ENCODE measurements at places on chromosomes 4 and X. TPM values are rescaled to one million over a fixed set of nuclear protein-coding genes. Genes with fewer than 3 reads are reported as not detected.

Gene FGFBP2
- polyA plus RNA-seq, result 1.4 TPM

Gene ZNF141
- polyA plus RNA-seq, result 3.0 TPM

- no peak for DNase-seq
Measured at GRCh38 chr4:108443585-108443984, 176.8 kb upstream of the RPL34 start.

DNA sequence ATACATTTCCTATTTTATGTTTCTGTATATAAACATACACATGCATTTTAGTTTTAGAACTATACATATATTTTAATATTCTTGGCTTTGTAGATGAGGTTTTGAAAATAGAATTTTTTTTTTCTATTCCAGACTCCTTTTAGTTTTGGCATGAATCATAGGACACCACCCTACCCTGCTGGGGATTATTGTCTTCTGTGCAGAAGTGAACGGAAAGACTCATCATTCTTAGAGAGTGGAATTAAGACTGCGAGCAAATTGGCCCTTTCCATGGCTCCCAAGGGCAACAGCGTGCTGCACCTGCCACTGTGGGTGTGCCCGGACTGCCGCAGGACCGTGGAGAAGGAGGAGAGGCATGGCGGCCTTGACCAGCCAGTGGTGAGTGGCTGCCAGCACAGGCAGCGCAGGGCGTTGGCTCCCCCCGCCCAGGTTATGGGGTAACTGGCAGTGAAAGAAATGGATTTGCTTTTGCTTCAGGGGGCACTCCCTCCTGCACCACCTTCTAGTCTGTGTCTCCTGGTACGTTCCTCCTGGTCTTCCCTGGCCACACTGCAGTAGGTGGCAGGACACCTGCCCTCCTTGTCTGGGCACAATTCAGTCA lies 59.6 kb downstream of the FAM193A start:
- no peak for DNase-seq

GRCh38 chr4:145755802-145756201 lies 75.9 kb downstream of the C4orf51 start:
- DNase-seq, result no peak

DNA sequence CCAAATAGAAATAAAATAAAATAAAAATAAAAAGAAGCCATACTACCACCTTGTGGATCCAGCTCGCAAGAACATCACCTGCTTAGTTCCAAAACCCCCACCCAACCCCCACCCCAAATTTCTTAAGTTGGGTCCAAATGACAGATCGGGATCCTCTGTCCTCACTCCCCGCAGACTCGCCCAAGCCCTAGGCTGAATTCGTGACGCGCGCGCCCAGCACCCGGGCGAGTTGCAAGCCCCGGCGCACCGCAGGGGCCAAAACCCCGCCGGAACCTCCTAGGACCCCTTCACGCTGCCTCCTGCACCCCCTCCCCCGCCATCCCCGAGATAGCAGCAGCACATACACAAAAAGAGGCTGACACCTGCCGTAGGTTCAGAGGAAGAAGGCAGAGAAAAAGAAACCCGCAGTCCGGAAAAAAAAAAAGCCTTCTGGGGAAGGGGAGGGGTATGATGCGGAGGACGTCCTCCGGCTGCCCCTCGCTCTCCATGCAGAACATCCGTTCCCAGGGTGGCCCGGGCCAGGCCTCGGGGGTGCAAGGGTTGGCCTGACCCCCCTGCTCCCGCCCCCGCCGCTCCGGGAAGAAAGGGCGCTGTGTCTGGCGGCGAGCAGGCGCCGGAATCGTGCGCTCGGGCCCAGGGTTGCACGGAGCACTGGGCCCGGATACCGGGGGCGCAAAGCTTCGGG lies 2.6 kb downstream of the NLGN4X start:
- DNase-seq, result no peak

DNA sequence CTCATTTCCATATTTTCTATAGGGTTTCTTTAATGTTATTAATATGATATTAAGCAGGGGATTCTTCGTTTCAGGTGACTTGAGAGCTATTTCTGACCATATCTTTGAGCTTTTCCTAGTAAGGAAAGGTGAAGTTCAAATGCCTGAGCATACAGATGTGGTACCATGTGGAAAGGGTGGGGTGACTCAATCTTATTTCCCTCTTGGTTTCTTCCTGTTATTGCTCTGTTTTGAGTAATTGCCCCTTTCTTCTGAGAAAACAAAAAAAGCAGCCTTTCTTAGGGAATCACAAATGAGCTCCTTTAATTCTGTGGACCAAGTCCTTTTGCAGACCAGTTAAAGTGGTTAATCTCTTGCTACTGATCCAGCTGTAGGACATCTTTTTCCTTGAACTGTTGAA lies 41.0 kb upstream of the AGA start:
- no peak for DNase-seq

GRCh38 chrX:115535421-115535820 lies 25.6 kb upstream of the PLS3 start:
- DNase-seq, result no peak

DNA sequence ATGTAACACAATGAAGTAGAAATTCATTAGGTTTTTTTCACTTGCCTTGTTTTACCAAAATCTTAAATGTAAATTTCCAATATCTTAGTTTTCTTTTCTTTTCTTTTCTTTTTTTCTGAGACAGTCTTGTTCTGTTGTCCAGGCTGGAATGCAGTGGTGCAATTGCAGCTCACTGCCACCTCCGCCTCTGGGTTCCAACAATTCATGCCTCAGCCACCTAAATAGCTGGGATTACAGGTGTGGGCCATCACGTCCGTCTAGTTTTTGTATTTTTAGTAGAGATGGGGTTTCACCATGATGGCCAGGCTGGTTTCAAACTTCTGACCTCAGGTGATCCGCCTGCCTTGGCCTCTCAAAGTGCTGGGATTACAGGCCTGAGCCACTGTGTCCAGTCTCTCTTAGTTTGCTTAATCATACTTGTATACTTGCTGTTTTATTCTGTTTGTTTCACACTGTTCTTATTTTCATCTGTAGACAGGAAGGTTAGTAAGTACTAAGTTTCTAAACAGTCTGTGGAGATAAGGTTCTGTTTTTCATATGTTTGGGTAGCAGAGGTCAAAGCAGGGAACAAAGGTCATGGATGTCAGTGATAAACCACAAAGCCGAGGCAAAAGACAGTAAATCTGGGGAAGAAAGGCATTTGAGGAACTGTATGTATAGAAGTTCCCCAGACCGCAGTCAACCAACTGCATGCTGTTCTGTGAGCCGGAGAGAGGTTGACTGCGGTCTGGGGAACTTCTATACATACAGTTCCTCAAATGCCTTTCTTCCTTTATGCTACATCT lies 129.1 kb downstream of the CBR4 start:
- no peak for DNase-seq

DNA sequence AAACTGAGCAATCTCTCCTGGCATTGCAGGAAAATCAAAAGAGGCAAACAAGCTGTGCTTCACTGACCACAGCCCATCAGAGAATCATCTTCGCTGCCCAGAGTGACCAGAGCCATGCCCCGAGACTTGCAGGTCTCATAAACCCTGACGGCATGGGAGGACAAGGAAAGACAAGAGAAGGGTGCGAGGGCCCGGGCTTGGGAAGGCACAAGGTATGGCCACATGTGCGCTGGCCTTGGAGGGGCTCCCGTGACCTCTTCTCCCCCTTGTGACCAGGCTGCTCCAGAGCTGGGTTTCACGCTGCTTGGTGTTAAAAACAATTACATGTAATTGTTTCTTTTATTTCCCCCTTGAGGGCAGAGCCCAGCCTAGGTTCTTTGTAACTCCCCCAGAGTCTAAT lies 20.8 kb downstream of the DCTD start:
- no peak for DNase-seq

DNA sequence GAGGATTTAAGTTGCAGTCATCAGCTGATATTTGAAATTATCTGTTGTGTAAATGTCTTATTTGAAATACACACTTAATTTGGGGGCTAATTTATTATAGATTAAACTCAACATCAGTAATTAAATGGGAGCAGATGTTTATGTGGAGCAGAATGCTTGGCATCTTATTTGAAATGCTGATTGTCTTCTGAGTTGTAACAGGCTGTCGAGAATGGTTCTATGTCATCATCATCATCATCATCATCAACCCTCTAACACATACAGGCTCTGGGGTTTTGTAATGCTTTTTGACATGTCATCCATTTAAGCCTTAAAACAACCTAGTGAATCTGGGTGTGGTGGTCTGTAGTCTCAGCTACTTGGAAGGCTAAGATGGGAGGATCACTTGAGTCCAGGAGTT lies 8.2 kb downstream of the MTMR1 start:
- no peak for DNase-seq

DNA sequence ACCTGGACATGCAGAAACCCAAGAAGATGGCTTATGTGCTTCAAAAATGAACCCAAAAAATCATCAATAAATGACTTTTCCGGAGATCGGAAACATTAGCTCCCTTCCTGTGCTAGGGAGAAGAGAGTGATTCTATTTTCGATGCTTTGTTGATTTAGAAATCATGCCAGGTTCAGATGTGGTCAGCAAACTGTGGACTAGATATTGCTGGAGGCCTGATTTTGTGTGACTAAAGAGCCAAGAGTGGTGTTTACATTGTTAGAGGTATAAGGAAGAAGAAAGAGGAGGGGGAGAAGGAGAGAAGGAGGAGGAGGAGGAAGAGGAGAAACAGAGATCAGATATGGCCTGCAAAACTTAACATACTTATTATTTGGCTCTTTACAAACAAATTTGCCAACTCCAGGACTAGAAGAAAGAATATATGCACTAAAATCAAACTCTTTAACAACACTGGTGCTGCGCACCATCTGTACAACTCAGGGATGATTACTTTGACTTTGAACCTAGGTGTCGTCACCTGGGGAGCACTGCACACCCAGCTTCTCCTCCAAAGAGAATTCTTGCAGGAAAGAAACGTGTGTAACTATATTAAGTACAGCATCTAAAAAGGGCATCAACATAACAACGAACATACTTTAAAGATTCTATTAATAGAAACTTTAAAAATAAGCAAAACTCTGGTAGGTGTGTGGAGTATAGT lies 664.9 kb upstream of the LCORL start:
- no peak for DNase-seq

DNA sequence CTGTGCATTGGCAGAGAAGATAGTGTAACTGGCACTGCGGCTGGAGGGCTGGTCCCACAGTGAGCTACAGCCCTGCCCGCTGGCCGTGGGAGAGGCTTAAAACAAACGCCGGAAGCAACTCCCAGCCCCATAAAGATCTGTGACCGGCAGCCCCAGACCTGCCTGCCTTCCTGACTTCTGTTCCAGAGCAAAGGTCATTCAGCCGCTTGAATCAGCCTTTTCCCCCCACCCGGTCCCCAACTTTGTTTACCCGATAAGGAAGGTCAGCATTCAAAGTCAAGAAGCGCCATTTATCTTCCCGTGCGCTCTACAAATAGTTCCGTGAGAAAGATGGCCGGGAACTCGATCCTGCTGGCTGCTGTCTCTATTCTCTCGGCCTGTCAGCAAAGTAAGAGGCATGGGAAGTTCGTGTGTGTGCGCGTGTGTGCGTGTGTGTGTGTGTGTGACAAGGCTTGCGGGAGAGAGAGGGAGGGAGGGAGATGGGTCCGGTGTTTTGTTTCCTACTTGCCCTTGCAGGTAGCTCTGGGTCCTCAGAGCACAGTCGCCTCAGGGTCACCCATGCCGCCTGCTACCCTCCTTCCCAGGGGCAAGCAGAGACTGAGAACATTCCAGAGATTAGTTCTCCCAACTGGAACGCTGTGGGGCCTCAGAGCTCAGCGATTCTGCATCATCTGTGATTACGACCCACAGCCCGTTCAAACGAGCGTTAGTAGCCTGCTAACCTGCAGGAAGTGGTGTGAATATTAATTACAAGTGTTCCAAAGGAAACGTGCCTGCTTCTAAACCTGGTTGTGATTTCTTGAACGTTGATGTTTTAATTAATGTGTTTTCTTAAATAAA lies at the start of gene MGST2:
MGST2 (plus strand) TSS at position 130 of the 840 bp plus-strand sequence; CDS start at position 331, 201 bp downstream.
- peak; percentile 89 for DNase-seq

DNA sequence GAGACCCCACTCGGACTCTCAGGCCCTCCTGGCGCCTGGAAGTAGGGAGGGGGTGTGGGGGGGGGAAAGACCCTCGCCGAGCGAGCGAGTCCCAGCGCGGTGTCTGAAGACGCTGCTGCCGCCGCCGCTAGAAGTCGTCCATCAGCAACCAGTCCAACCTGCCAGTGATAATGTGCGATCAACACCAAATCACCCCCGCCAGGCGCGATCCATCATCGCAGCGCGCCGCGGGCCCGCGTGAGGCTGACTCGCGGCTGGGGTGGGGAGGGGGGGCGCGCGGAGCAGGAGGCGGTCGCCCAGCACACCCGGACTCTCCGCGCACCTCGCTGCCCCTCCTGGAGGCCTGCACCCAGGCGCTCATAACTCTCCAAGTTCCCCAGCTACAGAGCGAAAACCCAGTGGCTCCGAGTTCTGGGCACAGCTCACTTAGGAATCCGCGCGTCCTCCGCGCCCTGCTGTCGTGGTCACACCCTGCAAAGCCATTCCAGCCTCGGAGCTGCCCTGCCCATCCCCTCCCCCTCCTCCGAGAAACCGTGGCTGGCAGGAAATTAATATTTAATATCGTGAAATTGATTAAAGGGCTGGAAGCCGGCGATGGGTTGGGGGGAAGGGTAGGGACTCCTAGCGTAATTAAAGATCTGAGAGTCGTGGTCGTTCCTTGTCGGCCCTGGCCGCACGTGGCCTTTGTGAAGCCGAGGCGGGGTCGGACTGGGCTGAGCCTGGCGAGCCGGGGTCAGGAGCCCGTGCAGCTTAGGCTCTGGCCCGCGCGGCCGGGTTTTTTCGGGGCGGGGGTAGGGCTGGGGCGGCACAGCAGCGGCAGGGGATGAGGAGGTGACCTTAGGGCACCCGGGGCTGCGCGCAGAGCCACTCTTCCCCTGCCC lies 58.1 kb upstream of the BCOR start:
- no peak for DNase-seq

DNA sequence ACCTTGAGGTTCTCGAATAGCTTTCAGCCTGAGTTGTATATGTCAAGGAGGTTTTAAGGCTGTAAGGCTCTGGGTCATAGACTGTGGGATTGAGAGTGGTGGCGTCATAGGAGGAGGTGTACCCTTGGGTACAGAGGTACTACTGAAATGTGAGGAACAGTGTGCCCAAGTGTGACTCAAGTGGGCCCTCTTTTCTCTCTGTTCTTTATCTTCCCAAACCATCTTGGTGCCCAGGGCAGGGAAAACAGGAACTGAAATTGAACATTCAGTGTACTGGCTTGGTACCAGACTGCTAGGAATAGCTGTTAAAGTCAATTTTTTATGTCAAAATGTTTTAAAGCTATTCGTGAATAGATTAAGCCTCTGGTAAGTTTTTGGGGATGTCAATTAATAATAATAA lies 136.2 kb upstream of the RPS6KA3 start:
- DNase-seq, result no peak

- DNase-seq, result no peak
Measured at GRCh38 chr4:167119392-167119791, 114.9 kb downstream of the SPOCK3 start.

DNA sequence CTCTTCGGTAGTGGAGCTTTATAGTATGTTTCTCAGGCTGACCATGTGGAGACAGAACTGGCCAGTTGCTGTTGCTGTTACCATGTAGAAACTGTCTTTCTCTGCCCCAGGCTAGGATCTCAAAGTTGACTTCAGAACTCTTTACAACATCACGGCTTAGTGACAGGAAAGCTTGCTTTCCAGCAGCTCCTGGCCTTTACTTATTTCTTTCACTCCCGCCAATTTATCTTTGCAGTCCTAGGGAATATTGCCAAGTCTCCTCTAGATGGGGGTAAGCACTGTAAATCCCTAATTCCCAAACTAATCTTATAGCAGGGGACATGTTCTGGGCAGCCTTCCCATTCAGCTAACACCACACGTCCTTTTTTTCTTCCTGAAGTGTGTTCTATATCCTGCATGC lies 631.6 kb downstream of the SPRY1 start:
- no peak for DNase-seq

Data from heart left ventricle (tissue), 16 donors.